ENCODE measurements at places on chromosomes 4 and X.

GRCh38 chrX:24703185-24703494 lies 9.4 kb downstream of the POLA1 start:
- no peak for DNase-seq

DNA sequence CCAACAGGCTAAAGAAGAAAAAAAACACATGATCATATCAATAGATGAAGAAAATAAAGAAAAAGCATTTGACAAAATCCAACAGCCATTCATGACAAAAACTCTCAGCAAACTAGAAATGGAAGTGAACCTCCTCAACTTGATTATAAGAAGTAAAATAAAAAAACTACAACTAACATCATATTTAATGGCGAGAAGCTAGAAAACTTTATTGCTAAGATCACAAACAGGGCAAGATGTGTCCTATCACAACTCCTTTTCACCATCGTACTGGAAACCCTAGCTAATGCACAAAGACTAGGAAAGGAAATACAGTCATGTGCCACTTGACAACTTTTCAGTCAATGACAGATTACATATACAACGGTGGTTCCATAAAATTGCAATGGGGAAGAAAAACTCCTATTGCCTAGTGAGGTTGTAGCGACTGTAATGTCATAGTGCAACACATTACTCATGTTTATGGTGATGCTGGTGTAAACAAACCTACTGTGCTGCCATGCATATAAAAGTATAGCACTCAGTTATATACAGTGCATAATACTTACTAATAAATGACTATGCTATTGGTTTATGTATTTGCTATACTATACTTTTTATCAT lies 12.1 kb upstream of the MANBA start:
- no peak for DNase-seq

DNA sequence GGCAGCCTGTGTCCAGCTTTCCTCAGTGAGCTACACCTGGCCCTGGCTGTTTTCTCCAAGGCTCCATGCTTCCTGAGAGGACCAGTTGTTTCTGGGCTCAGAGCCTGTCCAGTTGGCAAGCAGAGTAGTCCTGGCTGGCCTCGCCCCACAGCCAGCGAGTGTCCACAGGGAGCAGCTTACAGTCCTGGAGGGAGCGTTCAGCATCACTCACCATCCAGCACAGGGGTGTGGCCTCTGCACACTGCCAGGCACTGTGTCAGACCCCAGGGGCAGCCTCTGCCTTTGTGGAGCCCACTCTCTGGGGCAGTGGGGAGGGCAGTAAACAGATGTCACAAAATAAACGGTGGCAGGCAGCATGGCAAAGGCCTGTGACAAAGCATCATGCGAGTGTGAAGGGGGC lies 23.9 kb downstream of the EVC start:
- DNase-seq = no peak

DNA sequence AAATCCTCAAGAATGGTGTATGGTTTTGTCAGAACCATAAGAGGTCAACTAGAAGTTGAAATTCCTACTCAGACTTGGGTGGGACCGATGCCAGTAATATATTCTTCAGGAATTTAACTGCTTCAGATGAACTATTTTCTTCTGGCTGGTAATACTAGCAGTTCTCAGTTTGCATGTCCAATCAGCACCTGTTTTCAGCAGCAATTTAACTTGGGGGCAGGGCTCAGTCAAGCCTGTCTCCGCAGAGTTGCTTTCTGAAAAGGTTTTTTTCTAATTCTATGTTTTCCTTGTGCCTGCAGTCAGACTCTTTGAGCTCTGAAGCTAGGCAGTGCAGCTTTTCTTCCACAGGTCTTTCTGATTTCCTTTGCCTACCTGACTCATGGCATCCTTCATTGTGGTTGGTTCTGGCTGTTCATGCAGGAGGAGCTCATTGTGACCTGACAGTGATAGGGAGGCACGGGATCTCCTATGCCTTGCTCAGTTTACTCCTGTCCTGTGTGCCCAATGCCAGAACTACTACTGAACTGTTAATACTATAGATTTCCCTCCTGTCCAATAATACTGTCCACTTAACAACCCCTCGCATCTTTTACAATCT lies 17.3 kb upstream of the FMR1 start:
- DNase-seq = no peak

DNA sequence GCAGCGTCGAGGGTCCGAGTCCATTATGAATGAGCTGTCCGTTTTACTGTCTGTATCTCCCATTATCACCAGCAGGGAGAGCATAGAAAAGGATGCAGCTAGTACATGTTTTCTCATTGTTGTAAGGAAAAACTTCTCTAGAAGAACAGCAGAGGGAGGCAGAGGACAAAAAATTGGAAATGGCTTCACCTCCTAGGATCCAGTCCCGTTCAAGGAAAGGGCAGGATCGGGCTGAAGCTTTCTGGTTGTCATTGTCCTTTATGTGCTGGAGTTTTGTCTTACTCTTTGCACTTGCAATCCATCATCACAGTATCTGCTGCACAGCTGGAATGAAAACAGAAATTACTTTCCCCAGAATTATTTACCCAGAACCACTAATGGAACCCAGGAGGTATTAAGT lies 14.7 kb downstream of the NDP start:
- DNase-seq = no peak

GRCh38 chr4:56739066-56739777 lies 58.1 kb upstream of the HOPX start:
- no peak for DNase-seq

DNA sequence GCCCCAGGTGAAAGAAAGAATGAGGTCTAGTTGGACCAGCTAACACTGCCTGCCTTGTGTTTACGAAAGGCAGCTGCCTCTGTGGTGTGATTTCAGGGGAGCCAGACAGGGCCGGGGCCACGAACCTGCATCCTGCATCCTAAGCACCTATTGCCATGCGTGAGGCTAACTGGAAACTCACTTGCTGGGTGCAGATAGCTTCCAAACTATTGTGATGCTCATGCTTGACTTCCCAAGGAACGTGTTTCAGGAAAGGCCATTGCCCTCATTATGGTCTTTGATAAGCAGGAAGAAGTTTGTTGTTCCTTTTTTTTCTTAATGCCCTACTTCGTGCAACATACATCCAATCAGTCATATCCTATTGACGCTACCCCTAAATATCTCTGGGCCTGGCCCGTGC lies 2.3 kb upstream of the IRF2 start:
- DNase-seq = no peak

GRCh38 chrX:121836000-121836399 lies 788.6 kb downstream of the GLUD2 start:
- DNase-seq = no peak

- no peak for DNase-seq
Observed at GRCh38 chrX:552496-552895, 78.1 kb upstream of the SHOX start.

DNA sequence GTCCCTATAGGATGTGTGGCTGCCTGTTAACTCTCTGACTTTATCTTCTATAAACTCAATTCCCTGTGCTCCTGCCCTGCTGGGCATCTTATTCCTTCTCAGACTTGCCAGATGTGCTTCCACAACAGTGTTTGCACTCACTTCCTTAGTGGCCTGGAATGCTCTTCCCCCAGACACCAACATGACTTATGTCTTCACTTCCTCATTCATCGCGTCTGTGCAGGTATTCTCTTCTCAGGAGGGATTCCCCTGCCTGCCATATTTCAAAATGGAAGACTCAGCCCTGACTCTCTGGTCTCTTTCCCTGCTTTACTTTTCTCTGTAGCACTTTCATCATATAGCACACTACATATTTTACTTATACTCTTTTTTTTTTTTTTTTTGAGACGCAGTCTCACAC lies 344.0 kb downstream of the CENPC start:
- DNase-seq = no peak

DNA sequence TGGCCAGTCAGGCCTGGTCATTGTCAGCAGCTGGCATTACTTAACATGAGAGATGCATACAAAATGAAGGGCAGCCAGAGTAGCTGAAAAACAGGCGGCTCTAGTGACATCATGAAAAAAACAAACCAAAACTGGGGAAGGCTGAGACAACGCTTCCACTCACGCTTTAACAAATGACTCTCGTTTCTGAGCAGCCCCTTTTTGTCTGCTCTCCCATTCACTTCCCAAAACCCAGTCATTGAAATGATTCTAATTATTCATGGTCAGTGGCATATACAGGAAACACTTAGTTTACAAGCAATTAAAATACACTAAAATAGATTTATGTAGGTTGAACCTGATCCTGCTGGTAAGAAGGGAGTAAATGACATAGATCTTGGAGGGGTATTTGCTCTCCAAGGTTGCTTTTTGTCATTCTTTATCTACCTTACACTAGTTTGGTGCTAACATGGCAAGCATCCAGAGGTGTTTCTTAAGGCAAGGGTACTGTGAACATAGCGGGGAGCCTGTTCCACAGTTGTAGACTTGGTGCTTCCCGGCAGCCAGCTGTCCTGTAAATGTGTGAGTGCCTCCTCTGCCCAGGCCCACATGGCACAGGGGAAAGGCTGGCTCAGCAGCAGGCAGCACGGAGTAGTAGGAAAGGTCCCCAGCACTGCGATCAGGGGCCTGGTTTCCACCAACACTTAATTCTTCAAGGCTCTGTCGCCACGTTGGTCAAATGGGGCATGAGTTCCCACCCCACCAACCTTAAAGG lies 61.2 kb upstream of the CITED1 start:
- DNase-seq = no peak

DNA sequence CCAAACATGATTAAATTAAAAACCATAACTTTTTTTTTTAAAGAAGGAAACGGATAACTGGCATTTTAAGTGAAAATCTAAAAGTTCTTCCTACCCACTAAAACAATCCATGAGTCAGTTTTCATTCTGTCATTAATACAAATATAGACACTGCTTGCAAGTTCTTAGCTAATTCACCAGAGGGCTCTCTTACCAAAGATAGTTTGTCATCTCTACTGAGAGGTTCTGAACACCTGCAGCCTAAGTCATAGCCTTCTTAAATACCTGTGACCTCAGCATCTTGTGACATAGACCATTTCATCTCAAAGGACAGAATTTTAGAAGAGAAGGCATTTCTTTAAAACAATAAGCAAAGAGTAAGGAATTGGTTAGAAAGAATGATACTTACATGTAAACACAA lies 65.3 kb upstream of the FAM120C start:
- DNase-seq = no peak

DNA sequence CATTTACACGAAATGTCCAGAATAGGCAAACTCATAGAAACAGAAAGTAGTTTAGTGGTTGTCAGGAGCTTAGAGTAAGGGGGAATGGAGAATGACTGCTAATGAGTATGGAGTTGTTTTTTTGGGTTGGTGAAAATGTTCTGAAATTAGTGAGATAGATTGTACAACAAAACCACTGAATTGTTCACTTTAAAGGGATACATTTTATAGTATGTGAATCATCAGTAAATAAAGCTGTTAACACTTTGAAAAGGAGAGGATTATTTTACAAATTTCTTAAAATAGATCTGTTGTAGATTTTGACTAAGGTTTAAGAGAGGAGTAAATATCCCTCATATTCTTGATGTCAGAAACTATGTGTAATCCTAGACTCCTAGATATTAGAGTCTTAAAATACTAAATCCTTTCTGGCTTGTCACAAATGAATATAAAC lies 82.7 kb downstream of the RAPGEF2 start:
- DNase-seq = no peak

DNA sequence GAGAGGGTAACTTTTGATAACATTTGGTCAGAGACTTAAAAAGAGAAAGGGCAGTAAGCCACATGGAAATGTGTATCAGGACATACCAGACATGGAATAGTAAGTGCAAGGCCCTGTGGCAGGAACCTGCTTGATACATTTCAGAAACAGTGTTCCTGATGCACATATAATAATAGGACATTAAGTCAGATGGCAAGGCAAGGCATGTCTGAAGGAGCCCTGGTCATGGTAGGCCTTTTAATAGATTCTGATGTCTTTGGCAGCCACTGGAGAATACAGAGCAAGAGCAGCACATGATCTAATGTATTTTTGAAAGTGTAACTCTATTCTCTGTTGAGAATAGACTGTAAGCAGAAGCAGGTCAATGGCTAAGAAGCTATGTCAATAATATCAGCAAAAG lies 279.7 kb downstream of the CAMK2D start:
- DNase-seq = no peak

DNA sequence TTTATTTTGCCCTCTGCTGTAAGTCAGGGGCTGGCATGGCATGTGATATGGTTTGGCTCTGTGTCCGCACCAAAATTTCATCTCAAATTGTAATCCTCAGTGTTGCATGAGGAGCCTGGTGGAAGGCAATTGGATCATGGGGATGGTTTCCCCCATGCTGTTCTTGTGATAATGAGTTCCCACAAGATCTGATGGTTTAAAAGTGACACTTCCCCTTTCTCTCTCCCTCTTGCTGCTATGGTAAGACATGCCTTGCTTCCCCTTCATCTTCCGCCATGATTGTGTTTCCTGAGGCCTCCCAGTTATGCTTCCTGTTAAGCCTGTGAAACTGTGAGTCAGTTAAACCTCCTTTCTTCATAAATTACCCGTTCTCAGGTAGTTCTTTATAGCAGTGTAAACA lies 72.0 kb upstream of the MSX1 start:
- DNase-seq = no peak

GRCh38 chr4:141654098-141654497 lies 17.7 kb downstream of the IL15 start:
- DNase-seq = no peak

DNA sequence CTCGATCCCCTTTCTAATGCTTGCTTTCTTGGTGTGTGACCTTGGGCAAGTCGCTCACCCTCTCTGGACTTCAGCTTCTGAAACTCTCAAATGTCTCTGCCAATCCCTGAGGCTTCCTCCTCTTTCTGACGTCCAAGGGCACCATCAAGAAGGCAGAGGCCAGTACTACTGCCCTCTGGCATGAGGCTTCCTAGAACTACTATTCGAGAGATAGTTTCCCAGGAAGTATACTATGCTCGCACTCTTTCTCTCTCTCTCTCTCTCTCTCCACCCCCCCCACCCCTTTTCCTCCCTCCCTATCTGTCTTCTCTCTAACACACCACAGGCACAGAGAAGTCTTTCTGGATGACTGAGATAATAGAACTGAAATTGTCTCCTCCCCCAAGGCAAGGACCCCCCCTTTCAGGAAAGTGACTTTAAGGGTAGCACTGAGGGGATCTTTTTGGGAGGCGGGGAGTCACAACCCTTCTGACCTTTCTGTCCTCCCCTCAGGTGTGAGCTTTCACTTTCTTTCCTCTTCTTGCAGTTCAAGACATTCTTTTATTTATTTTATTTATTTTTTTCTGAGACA lies 20.0 kb upstream of the BCOR start:
- no peak for DNase-seq

DNA sequence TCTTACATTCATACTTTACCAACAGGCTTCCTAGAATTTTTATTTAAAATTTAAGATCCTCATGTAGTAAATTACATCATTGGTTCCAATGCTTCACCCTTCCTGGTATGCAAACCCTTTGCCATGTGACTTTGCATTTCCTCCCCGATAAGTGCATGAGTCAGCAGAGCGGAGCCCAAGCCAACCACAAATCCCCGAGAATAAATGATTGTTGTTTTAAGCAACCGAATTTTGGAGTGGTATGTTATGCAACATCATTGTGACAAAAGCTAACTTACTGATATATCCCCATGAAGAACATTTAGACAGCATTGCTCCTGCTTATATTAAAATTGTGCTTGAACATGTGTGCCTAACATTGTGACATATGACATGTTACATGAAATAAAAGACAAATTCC lies 199.4 kb upstream of the DDX53 start:
- no peak for DNase-seq
